EH (cell line): ENCODE measurements at places on chromosomes 3 and 15.

- no peak for DNase-seq
Observed at GRCh38 chr3:20772869-20773268, 586.9 kb upstream of the SGO1 start.

DNA sequence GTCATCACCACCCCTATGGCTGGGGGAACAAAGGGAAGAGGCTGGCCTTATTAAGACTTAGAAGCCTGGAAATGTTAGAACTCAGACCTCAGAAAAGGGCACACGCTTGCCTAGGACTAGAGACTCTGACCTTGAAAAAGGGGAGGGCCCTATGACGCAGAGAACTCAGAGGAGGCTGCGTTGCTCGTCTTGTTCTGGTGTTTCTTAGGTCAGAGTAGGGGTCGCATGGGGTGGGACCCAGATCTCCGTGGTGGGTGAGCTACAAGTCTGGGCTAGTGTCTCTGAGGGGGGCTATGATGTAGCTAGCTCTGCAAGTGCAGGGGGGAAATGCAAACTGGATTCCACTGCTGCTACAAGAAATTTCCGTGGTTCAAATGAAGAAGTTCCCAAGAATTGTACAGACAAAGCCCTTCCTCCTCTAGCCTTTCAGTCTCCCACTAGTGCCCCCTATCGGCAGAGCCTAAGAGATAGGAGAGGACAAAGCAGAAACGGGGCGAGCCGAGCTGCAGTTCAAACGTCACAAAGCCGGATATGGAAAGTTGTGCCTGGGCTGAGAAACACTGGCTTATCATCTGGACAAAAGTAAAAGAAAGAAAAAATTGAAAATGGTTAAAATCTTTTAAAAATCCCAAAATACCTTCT lies 392.9 kb upstream of the ROBO2 start:
- DNase-seq: no peak

- no peak for DNase-seq
Observed at GRCh38 chr3:8327739-8328138, 173.9 kb upstream of the LMCD1 start.

DNA sequence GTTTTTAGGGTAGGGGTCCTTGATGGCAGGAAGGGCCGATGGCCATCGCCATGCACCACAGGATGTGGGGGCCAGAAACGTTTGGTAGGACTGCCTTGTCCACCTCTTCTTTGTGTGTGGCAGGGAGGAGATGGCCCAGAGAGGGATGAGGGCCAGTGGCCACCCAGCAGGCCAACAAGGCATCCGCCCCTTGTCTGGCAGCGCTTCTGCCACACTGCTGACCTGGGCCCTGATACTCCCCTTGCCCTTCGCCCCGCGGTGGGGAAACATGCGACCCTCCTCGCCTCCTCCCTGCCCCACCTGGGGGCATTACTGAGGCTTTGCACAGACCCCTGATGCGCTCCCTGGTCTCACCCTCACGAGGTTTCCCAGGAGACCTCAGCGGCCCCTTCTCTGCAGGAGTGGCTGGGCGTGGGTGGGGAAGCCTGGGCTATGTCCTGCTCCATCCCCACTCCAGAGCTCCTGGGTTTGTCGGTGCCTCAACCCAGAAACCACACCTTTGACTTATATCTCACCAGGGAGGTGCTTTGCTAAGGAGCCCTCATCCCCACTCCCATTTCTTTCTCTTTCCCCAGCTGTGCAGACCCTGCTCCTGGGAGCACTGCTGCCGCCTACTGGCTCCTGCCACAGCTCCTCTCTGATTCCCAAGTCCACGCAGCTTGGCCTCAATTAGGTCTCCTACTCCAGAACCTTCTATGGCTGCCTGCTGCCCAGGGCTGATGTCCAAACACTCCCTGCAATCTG lies 38.7 kb downstream of the FEM1B start:
- DNase-seq: no peak

DNA sequence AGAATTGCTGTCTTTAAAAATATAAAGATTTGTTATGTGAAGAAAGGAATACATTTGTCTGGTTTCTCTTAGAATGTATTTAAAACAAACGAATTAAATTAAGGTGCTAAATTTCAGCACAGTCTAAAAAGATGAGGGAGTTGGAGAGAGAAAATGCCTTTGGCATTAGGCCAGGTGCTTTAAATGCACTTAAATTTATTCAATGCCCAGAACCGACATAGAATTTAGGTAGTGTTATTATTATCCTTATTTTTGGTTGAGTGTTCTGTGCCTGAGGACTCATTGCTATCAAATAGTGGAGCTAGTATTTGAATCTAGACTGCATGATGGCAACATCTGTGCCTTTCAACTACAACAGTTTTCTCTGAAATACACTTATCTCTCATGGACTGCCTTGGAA lies 287.5 kb downstream of the RBMS3 start:
- DNase-seq: no peak

DNA sequence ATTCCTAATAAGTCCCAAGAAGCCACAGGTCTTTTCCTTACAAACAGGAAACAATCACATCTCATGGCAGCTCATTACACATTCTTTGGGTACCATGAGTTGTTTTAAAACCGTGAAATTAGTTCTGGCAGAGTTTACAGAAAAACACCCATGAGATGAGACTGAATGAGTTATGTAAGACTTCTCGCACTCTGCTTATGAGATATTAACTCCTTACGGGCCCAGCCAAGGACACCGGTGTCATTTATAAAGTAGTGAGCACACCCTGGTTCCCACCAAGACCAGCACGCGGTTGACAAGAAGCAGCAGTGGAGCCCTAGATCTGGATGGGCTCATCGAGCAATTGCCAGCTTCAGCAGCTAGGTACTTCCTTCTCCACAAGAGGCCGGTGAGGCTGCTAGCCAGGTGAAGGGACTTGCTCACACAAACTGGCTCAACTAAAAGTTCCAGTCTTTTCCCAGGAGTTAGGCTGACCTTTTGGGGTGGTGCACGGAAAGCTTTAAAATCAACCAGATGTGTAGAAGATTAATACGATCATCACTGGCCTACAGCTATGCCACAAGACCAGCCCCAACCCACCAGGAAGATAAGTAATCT lies 318.6 kb upstream of the ICE2 start:
- DNase-seq: peak; percentile 37

- peak; percentile 46 for DNase-seq
Observed at GRCh38 chr15:51403072-51403878, 61.8 kb downstream of the GLDN start.

- DNase-seq: peak; percentile 18
Observed at GRCh38 chr15:91047545-91048199, 25.3 kb upstream of the VPS33B start.

GRCh38 chr3:177529716-177530335 lies 332.5 kb upstream of the TBL1XR1 start:
- peak; percentile 38 for DNase-seq

- DNase-seq: no peak
Observed at GRCh38 chr15:66226736-66227135, 26.8 kb downstream of the MEGF11 start.

- peak; percentile 7 for DNase-seq
Observed at GRCh38 chr3:194964809-194965208, 279.1 kb downstream of the FAM43A start.

DNA sequence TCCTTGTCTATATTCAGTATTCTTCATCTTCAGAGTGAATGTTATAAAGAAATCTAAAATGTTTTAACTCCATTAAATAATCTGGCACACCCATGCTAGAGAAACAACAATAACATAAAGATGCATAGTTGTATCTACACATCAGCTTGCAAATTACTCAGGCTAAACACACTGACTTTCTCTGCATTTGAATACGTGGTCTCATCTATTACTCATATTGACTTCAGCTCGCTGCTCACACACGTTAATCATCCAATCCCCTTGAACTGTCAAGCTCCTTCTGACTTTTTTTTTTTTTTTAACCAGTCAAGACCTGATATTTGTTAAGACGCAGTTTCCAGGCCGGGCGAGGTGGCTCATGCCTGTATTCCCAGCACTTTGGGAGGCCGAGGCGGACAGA lies 1137.3 kb upstream of the CADM2 start:
- DNase-seq: no peak

DNA sequence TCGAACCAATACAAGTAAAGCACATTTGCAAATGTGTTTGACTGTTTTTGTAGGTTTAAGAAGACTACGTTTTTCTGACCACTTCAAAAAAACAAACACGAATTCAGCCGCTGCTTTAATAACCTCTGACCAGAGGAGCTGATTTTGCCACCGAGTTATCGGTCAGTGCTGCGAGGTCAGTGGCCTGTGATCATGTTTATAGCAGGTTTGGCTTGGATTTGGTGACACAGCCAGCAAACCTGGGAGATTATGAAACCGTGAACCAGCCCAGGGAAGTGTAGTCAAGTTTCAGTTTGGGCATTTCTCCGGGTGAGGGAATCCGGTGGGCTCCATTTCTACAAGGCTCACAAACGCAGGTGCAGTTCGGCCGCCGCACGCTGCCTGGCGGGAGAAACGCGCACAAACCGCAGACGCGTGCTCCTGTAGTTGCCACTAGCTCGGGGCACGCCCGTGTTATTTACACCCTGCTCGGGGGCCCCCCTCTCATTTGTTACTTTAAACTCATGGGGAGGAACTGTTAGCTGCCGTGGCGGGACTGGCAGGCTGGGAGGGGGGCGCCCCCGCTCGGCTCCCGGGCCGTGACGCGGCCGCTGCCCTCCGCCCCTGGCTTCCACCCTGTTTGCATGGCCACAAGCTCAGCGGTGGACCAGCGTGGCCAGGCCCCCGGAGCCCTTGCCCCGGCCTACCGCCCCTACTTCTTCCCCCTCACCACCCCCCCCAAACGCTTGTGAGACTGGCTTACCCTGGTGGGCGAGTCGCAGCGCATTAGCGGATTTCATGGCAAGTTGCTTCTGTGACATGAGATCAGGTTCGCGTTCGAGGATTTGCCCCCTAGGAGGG lies 13.6 kb upstream of the ONECUT1 start:
- DNase-seq: no peak

DNA sequence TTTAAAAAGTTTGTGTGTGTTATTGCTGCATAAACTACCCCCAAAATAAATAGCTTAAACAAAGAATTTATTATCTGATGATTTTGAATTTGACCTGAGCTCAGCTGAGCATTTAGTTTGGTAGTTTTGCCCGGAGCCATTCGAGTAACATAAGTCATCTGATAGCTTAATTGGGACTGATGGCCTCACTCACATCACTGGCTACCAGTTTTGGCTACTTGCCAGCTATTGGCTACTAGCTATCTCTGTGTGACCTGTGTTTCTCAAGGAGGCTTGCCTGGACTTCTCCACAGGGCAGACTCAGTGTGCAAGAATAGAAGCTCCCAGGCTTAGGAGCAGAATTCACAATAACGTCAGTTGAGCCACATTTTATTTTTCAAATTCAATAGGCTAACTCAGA lies 9.0 kb downstream of the CNTN3 start:
- no peak for DNase-seq

DNA sequence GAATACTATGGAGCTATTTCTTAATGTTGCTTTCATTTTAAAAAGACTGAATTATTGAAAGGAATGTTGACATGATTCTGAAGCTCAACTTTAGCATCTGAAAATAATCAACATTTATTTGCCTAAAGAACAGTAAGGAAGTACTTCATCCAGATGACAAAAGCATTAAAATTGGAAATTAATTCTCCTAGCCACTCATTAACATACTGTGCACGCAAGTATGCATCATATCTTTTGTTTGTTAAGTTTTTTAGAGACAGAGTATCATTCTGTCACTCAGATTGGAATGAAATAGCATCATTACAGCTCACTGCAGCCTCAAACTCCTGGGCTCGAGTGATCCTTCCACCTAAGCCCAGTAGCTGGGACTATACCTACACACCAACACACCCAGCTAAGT lies 632.1 kb upstream of the ALCAM start:
- peak; percentile 2 for DNase-seq

DNA sequence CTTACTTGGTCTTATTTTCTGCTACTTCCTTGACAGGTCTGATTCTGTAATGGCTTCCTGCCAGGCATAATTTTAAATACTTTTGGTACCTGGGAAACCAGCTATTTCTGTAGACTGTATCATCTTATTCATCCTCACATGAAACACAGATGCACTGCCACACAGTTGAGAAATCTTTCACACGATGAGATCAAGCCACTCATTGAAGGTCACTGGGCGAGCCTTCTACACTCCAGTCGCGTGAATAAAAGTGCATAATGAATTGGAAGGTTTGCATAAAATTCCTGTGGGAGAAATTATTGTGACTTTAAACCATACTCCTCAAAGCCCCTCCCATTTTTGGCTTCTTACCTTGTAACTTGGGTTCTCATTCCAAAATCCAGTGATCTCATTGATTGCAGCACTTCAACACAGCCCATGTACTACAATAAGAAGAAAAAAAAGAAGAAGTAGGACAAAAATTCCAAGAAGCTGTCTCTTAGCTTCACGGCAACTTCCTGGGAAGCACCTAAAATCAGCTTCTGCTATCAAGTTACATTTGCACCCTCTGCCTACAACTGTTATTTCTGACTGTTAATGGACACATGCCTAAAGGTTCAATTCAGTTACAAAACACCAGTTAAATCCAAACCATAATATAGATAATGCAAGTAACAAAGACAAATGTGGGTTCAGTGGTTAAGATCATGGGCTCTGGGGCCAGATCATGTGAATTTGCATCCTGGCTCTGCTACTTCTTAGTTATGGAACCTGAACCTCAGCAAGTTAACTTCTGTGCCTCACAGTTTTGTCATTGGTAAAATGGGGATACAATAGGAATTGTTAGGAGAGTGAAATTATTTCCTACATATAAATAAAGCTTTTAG lies 39.0 kb downstream of the SHC4 start:
- DNase-seq: peak; percentile 12

DNA sequence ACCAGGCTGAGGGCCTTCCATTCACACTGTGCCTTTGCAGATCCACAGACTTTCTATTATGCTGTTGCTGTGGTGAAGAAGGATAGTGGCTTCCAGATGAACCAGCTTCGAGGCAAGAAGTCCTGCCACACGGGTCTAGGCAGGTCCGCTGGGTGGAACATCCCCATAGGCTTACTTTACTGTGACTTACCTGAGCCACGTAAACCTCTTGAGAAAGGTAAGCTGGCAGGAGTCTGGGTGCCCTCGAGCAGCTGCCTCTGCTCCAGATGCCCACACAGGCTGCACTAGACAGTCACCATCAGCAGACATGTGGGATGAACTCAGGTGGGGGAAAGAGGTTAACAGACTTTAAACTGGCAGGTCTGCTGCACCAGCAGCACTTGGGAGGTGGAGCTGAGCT lies 8.3 kb downstream of the TF start:
- no peak for DNase-seq

- DNase-seq: no peak
Observed at GRCh38 chr3:10507331-10507730, 1.9 kb upstream of the ATP2B2 start.

DNA sequence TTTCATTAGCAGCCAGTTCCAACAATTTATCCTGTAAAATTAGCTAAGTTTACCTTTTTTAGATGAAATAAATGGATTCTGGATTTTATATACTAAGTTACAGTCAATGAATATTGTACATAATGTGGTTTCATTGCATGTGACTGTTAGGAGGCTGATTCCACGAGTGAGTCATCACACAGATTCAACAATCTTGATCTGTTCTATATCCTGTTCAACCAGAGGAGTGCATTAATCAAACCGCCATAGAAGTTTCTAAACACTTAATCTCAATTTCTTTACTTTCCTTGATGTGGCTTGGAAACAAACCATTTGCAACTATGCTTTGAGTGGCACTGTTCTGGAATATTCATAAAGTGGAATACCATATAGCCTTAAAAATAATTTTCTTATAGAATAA lies 15.3 kb downstream of the DNAJC13 start:
- peak; percentile 81 for DNase-seq
